ENCODE measurements at places on chromosomes 12 and 14.

- no peak for DNase-seq
Observed at GRCh38 chr12:111204788-111205241, 164.1 kb downstream of the PHETA1 start.

DNA sequence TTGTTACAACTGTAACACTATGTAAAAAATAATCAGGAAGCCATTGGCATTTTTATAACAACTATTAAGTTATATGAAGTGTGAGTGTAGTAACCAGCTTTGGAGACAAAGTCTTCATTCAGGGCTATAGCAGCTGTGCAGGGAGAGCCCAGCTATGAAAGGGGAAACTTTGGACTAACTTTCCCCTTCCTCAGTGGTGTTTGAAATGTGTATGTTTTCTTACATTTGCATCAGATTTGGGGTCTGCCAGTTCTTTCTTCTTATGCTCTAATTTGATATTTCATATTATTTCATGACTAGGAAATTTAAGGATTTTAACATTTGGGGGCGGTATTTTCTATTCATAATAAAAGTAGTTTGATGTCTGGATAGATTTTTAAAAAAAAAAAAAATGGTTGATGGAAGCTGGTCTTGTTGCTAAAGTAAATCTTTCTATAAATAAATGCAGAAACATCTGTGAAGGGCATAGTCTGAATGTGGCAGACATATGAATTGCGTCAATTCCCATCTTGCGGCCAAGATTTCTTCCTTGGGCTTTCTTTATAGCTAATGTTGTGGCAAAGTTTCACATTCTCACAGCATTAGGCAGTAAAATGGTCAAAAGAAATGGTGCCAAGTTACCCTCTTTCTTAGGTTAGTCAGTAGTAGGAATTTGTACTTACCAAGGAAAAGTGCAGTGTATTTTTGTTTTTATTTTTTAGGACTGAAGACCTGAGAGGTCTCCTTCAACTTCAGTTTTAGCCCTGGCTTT lies 35.6 kb downstream of the RASSF8 start:
- DNase-seq = no peak

GRCh38 chr14:74501135-74501614 lies 7.6 kb downstream of the ISCA2 start:
- no peak for DNase-seq

- no peak for DNase-seq
Observed at GRCh38 chr14:85175556-85175955, 354.4 kb upstream of the FLRT2 start.

- DNase-seq = no peak
Observed at GRCh38 chr14:34997762-34998161, 15.0 kb downstream of the SRP54 start.

DNA sequence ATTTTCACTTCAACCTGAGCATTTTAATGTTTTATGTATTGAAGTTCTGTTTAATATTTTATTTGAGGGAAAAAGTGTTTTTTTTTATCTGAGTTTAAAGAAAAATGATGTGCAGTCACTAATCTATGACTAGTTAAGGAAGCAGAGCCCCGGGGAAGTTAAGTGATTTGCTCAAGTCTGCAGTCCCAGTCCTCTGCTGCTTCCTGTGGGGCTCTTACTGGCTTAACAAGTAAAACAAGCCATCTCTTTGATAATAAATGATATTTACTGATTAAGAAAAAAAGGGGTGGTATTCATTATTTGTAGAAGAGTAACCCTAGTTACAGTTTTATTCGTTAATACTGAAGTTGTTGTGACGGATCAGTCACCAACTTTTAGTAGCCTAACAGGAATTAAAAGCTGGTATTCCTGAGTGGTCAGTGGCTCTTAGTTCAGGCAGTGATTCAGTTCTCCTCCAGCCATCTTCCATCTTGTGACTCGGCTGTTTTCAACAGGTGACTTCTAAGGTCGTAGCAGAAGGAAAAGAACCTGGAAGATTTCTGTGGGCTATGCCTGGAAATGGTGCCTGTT lies 21.7 kb downstream of the BICDL1 start:
- no peak for DNase-seq

GRCh38 chr12:2805143-2805520 lies 7.3 kb upstream of the ITFG2 start:
- no peak for DNase-seq

DNA sequence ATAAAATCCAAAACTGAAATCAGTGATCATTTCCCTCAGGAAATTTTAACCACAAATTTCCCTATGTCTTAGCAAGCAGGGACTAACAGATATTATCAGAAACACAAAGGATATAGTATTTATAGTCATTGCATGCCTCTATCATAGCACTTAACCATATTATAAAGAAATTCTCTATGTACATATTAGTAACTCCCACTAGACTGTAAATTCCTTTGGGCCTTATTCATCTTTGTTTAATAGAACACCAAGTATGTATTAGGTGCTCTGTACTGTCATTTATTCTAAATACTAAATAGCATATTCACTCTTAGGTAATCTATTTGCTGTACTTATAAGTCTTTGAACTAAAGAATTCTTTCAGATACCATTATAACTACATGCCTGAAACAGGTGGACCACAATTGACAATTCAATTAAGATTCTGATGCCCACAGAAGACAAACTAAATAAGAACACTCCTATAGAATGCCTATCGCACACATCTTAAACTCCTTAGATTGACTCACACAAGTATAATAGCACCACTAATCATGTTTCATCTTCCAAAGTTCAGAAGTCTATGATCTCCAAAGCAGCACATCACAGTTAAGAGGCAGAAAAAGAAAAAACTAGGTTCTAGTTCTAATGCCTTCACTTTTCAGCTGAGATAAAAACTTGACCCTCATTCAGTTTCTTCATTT lies 134.1 kb downstream of the FSCB start:
- DNase-seq = no peak

- no peak for DNase-seq
Observed at GRCh38 chr12:94864987-94865386, 138.5 kb downstream of the NDUFA12 start.

GRCh38 chr14:22844221-22845102 lies 8.1 kb downstream of the MMP14 start:
- DNase-seq = no peak

DNA sequence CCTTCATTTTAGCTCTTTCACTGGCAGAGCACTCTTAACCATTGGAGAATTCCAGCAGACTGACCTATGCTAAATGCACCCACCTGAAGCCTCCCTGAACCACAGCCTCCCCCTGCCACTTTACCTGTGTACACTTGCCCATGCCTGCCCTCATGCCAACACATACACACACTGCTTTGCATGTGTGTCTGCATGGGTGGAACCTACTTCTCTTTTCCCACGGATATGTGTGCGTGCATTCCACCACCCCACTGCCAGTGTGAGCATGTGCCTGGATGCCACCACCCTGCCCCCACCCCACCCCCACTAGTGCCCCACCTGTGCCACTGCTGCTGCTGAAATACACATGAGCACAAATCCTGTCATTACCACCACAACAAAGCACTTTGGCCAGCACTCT lies 49.5 kb upstream of the EEA1 start:
- DNase-seq = no peak

DNA sequence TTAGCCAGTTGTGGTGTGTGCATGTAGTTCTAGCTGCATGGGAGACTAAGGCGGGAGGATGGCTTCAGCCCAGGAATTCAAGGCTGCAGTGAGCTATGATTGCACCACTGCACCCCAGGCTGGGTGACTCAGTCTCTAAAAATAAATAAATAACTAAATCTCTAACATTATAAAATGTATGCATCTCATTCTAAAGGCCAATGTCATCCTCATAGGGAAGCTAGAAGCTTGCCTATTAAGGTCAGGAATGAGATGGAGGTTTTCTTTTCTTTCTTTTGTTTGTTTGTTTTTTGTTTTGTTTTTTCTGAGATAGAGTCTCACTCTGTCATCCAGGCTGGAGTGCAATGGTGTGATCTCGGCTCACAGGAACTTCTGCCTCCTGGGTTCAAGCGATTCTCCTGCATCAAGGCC lies 48.8 kb upstream of the PAPLN start:
- no peak for DNase-seq

- DNase-seq = no peak
Observed at GRCh38 chr12:2415568-2415944, 362.8 kb downstream of the CACNA1C start.

All from hematopoietic multipotent progenitor cell treated with erythropoietin and hydrocortisone succinate and interleukin-3 and kit ligand, for 17 days (in vitro differentiated cells).